ENCODE measurements at places on chromosomes 7 and 10.

DNA sequence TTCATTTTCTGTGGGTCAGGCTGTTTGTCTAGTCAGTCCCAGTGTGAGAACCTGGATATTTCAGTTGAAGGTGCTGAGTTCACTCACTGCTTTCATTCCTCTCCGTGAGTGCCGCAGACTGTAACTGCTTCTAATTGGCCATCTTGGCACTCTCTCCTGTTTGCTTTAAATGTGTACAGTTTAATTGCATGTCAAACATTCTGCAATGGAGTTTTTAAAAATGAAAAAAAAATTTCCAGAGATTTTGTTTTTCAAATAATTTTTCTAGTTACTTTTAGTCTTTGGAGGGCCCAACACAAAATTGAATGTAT is 87.8 kb downstream of the CCSER2 start:
- no peak for DNase-seq

DNA sequence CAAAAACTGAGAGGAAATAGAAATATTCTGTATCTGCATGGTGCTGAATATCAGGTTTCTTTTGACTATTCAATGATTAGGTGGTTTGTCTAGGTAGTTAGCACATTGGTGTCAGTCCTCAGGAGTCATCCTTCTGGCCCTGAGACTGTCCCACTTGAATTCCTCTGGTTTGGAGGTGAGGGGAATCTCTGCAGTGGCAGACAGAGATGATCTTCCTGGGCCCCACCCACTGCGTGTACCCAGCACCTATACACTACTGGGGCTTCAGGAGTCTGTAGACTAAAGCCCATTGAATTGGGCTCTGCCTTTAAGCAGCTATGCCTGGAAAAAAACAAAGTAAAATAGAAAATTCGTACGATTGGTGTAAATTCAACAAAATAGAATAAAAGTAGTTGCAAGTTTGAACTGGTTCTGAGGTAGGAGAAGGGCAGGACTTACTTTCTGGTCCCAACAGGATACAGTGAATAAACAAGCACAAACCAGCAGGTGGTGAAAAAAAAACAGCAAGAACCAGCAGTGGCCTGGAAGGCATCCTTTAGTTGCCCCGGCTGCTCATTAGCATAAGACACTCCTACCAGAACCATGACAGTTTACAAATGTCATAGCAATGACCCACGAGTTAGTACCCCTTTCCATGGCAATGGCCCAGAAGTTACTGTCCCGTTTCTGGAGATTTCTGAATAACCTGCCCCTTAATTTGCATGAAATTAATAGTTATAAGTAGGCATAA is 1.7 kb downstream of the LIPM start:
- no peak for DNase-seq

DNA sequence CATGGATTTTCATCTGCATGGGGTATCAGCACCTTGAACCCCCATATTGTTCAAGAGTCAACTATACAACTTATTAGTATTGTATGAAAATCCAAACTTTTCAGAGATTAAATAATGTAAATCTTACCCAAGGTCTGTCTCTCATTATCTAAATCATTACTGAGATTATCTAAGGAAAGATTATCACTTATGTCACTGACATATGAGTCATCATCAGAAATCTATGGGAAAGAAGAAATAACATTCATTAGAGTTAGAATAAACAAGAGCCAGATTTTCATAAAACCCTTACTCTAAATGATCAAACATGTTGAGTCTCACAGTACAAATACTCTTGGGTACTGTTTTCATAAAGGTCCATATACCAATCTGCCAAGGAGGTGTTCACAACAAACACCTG is 83.3 kb upstream of the GSDME start:
- DNase-seq = no peak

GRCh38 chr7:123024989-123025758 is 29.7 kb upstream of the TAS2R16 start:
- no peak for DNase-seq

All from stimulated activated naive CD4-positive, alpha-beta T cell (primary cell).